Activated effector memory CD4-positive, alpha-beta T cell treated with Interleukin-2 at 50 U/mL for 16 hours (primary cell): ENCODE measurements at places on chromosomes 6 and 20.

GRCh38 chr20:47735412-47736400 lies 49.6 kb downstream of the SULF2 start:
- no peak for DNase-seq

DNA sequence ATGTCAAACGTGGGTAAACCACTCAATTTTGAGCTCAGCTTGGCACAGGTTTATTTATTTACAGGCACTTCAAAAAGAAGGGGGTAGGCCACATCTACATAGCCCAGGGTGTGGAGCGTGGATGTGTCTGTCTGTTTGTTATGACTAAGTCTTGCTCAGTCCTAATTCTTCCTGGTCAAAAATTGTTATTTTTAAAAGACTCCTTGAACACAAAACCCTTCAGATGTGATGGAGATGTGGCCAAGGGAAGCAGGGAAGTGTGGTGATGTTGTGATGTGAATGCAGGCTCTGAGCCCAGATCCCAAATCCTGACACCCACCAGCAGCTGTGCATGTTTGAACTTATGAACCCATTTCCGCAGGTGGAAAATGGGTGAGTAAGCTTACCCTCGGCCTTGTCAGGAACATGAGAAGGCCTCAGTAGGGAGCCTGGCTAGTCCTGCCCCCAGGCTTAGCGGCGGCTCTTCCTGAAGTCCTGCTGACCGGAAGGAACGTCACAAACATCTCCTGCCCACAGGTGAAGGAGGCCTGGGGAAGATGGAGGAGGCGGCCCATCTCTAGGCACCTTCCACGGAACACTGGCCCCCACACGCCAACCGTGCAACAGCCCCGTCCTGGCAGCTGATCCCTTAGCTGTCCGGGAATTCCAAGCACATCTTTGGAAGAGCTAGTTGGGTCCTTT lies 119.7 kb downstream of the MYLK4 start:
- no peak for DNase-seq

GRCh38 chr6:27544612-27545260 lies 71.8 kb upstream of the ZNF184 start:
- DNase-seq: no peak

GRCh38 chr6:129607581-129608186 lies 102.3 kb downstream of the ARHGAP18 start:
- DNase-seq: no peak

DNA sequence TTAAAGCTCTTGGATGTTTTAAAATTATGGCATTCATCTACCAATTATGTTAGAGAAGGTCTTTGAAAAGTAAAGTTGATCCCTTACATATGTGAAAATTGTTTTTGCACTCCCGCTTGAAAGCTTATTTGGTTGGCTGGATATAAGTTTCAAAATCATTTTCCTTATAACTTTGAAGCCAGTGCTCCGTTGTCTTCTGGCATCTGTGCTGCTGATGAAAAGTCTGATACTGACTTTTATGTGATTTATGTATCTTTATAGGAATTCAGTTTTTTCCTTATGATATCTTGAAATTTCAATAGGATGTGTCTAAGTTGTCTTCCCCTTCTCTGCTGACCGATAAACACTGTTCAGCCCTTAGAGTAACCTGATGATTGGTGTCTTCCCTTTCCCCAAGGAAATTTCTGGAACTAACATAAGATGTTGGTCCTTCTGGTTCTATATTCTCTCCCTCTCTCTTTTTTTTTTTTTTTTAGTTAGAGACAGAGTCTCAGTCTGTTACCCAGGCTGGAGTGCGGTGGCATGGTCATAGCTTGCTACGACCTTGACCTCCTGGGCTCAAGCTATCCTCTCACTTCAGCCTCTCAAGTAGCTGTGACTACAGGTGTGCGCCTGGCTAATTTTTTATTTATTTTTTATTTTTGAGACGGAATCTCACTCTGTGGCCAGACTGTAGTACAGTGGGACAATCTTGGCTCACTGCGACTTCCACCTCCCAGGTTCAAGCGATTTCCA lies 12.7 kb downstream of the PANK2 start:
- no peak for DNase-seq

- DNase-seq: no peak
Measured at GRCh38 chr6:113664909-113665308, 192.2 kb upstream of the MARCKS start.

- DNase-seq: no peak
Measured at GRCh38 chr6:4129446-4129845, 5.9 kb downstream of the ECI2 start.

DNA sequence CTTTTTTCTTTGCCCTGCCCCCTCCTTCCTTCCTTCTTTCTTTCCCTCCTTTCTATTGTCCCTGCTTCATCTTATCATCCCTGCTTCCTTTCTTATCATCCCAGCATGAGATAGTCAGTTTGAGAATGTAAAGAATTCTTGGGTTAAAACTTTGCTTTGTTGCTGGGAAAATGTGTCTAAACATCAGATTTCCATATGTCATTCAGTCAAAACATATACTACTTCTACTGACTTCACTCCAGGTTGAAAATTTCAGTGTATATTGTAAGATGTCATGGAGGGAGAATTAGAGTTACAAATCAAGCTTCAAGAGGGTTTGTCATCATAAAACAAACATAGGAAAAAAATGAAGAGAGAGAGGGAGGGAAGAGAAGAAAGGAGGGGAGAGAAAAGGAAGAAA lies 358.4 kb upstream of the SOX4 start:
- DNase-seq: no peak

DNA sequence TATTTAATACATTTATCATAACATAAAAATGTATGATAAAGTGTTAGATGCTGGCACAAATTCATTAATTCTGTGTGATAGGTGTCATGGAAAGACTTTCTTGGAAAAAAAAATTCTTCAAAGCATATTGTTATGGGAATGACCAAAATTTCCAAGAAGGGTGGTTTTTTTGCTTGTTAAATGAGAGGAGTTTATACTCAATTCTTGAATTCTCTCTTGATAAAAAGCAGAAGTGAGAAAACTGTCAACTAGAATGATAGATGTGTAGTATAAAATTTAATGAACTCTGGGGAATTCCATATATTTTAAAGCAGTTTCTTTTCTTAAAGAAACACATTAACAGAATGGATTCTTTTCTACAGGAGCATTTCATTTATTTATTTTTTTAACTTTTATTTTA lies 62.0 kb upstream of the SNAP91 start:
- no peak for DNase-seq

DNA sequence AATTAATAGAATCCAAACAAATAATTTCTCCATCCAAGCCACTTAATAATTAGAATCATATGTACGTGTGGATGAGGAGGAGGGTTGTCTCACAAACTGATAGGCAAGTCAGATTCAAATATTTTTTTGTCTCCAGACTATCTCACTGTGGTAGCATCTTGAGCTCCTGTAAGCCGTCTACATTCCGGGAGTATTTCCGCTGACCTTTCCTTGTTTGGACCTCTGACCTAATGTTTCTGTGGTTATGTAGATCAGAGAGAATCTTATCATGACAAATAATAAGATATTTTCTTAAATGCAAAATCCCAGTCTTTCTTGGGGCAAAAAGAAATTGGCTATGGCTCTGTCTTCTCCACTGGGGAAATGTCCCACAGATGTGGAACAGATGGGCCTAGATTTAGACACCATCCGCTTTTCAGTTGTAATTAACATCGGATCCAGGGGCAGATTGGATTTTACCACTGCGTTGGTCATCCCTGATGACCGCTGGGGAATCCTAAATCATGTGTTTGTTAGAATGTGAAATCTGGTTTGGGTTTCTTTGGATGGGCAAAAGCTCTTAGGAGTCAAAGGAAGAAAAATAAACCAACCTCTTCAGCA lies 197.1 kb upstream of the RIN2 start:
- no peak for DNase-seq

DNA sequence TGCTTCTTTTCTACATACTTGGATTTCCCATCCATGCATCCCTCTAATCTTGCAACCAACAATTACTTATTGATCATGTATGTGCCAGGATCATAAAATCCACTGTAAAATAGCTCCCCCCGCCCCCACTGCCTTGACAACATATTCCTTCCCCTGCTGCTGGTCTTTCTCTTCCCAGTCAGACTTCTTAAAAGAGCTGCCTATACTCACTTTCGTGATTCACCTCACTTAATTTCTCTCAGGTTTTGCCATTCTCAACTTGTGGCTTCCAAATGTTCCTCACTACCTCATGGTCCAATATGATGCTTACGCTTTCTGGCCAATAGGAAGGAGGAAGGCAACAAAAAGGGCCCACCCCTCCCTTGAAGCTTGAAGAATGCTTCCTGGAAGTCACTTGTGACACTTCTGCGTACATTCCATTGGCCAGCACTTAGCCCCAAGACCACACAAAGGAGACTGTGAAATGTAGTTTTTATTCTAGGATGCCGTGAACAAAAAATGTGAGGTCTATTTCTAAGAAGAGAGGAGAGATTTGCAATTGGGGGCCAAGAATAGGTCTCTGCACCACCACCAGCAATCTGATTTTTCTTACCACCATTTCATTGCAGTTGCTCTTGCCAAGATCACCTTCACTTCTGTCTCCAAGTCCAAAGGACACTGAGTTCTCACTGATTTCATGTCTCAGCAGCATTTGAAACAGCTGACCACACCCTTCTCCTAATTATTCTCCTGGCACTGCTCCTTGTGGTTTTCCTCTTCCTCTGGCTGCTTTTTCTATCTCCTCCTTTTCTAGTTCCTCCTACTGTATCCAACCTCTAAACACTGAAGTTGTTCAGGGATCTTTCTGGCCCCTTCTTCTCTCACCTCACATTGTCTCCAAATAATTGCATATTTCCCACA lies 30.8 kb downstream of the CD164 start:
- no peak for DNase-seq

GRCh38 chr6:110338820-110339470 lies 19.2 kb downstream of the METTL24 start:
- no peak for DNase-seq

DNA sequence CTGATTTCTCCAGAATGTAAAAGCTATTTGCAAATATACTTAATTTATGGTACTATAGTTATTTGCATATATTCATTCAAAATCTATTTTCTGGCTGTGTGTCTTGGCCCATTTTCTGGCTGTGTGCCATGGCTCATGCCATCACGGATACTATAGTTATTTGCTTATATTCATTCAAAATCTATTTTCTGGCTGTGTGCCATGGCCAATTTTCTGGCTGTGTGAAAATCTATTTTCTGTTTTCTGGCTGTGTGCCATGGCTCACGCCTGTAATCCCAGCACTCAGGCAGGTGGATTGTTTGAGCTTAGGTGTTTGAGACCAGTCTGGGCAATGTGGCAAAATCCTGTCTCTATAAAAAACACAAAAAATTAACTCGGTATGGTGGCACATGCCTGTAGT lies 28.9 kb upstream of the RIPK1 start:
- no peak for DNase-seq

DNA sequence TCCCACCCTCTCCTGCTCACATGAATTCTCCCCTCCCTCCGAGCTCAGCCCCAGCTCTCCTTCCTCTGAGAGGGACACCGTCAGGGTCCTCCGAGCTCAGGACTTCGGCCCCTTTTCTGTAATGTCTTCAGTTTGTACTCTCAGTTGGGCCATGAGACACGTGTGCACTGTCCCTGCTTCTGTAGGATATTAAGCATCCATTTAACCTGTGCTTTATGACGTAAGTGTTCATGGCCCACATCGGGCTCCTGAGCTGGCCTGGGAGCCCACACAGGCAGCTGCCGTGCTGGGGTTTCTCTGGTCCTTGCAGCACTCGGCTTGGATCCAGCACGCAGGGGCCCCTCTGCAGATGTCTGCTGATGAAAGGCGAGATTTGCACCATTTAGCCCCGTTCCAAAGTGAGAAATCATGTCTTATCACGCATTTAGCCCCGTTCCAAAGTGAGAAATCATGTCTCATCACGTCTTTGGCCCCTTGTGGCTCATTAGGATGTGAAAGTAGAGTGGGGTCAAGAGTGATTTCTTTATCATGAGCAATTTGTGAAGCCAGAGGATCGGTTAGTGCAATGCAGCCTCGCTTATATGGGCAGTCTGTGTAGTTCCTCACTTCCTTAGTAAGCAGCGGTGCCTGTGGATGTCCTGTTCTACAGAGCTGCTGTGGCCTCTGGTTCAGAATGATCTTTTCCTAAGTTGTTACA lies 25.3 kb downstream of the DUSP22 start:
- DNase-seq: no peak

DNA sequence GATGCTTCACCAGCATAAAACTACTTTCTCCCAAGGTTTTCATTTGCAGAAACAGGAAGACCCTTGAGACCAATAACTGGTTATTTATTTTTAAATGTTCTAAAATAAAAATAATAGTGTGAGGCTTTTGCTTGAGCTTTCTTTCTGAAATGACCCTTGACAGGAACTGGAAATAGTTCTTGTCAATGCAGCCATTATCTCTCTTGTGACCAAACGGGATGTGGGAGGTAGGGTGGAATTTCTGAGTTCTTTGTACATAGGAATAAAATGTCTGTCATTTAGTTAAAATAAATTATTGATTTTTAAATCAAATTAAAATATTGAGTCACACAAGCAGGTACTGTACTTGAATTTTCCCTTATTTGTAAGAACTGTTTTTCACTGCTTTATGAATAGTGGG lies 110.2 kb upstream of the CCN2 start:
- no peak for DNase-seq

GRCh38 chr6:116369540-116369939 lies 1.2 kb upstream of the DSE start:
- DNase-seq: no peak

DNA sequence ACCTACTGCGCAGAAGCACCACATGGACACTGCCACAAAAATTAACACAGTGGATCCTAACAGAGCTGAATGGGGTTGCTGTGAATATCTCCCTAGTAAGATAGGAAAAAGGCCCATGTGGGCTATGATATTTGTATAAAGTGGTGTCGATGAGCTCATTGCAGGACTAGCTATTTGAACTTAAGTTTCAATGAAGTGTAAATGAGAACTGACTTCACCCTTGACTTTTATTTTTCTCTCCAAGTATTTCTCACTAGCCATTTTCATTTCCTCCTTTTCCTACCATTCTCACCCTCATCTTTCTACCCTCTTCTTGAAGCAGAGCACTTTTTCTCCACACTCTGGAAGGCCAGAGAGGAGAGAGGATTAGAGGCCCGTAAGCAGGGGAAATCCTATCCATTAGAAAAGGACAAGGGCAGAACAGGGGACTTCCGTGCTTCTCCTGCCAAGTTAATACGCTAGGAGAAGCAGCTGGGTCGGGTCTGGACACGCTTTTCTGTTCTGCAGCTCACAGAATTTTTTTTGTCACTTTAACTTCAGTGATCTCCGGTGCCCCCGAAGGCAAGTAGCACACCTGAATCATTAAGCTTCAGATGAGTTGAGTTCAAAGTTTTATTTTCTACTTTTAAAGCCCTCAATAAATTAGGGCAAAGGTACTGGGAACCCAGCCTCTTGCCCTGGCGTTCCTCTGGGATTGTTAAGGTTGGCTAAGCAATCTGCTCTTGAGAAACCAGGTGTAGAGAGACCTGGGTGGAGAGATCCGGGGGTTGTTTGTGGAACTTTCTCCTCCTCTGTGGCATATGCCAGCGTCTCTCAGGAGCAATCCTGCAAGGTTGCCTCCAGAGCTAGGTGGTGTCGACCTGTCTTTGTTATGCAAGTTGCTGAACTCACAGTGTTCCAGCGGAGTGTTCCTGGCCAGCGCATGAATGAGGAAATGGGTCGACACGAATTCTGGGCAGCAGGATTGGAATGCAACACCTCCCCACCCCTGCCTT lies 56.2 kb upstream of the ARID1B start:
- no peak for DNase-seq

- no peak for DNase-seq
Measured at GRCh38 chr20:33053291-33054106, at the start of gene BPIFB3. Gene BPIFB3 (plus strand): TSS chr20:33053903. CDS start chr20:33055436, 1,533 bp downstream.
